Stimulated activated CD4-positive, alpha-beta T cell treated with anti-CD3 and anti-CD28 coated beads, Interleukin-1b, Interleukin-23, amount 100 ng/mL, for 1 hour (primary cell): ENCODE measurements at places on chromosomes 5 and 9.

- DNase-seq, result no peak
Observed at GRCh38 chr5:129120158-129120581, 25.6 kb downstream of the ISOC1 start.

DNA sequence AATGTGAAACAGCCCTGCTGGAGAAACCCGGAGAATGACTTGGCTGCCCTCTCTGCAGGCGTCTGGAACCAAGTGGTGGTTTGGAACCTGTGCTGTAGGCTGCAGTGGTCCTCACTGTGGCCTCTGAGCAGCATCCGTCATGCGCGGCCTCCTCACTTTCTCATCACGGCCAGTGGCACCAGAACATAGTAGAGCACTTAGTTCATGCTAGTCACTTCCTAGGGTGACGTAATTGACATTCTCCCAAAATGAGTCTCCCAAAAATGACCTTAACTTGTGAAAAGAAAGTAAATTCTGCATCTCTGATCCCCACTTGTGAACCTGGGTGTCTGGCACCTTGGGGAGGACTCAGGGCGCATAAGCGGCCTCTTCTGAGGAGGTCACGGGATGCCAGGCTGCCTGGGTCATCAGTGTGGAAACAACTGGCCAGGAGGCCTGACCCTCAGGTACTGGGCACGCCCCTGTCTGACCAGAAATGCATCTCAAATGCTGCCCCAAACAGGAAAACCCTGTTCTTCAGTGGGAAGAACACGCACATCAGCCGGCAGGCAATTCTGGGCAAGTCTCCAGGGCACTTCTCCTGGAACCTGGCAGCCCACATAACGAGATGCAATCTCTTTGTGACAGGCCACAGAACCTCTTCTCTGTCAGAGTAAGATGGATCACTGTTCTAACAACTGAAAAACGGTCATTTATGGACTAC is 36.6 kb upstream of the SPTLC1 start:
- DNase-seq, result no peak

- no peak for DNase-seq
Observed at GRCh38 chr9:69785757-69786156, 25.9 kb upstream of the PTAR1 start.

- no peak for DNase-seq
Observed at GRCh38 chr9:129887334-129888292, 52.4 kb downstream of the USP20 start.

DNA sequence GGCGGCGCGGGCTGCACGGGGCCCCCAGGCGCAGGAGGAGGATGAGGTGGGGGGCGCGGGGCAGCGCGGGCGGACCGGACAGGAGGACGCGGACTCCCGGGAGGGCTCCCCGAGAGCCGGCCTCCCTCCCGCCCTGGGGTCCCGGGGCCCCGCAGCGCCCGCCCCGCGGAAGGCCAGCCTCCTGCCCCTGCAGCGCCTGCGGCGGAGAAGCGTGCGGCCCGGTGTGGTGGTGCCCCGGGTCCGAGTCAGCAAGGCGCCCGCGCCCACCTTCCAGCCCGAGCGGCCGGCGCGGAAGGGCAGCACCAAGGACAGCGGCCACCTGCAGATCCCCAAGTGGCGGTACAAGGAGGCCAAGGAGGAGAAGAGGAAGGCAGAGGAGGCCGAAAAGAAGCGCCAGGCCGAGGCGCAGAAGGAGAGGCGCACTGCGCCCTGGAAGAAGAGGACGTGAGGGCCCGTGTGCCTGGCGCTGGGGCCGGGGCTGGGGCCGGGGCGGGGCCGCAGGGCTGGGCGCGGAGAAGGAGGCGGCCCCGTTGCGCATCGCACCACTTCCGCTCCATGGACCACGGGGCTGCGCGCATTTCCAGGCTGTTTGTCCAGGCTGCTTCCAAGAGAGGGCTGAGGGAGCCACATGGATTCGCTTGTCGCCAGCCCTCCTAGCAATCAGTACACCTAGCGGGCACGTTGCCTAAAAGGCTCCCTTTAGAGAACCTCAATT is 86.0 kb downstream of the ANKRD33B start:
- DNase-seq, result no peak
